ENCODE measurements at places on chromosomes 2 and 18.

GRCh38 chr18:10872304-10872703 is 277.1 kb downstream of the PIEZO2 start:
- DNase-seq, result no peak

DNA sequence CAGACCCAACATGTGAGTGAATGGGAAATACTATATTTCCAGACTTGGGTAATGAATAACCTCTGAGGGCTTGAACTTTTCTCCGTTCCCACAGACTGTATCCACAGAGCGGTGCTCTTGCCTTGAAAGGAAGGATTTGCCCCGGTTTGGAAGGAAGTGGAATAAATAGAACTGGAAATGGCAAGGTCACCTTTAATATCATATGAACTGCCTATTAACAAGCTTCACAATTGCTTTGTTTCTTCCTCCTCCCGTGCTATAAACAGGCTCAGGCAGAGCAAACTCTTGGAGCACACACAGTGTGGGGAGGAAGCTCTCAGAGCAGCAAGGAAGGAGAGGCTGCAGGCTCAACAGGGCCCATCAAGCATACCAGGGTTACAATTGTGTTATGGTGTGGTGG is 28.5 kb upstream of the DARS1 start:
- DNase-seq, result no peak

GRCh38 chr2:205850611-205851010 is 168.3 kb downstream of the NRP2 start:
- no peak for DNase-seq

- DNase-seq, result no peak
These were observed 47.4 kb upstream of the KIDINS220 start for GRCh38 chr2:8884812-8885211.

DNA sequence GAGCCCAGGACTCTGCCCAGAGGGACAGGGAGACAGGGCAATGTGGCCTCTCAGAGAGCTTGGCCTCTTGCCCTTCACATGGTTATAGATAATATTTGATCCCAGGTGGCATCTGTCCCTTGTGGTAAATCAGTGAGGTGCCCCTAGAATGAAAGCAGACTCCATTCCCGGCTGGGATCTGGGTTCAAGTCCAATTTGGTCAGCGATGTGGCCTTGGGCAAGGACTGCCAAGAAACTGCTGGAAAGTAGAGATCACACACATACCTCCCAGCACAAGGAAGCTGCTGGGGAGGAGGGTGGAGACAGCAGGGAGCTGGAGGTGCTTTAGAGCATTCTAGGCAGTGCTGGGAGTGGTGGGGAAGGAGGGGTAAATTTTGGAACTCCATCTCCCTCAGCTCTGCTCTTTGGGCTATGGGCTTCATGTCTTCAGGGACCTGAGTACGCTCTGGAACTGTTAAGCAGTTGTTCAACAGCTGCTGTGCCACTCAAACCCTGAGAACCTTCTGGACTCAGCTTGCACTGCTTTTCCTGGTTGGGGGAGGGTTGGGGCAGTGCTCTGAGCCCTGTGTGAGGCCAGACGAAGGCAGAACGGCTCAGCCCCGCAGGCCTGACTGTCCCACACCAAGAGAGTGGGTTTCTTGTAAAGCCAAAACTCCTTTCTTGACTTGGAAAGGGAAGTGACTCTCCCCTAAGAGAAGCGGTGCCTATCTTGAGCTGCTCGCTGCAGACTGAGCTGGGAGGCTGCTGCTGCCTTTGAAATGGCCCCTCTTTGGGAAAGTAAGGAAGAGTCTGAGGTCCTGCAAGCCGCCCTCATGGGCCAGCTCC is 23.0 kb downstream of the INPP5D start:
- DNase-seq, result no peak

DNA sequence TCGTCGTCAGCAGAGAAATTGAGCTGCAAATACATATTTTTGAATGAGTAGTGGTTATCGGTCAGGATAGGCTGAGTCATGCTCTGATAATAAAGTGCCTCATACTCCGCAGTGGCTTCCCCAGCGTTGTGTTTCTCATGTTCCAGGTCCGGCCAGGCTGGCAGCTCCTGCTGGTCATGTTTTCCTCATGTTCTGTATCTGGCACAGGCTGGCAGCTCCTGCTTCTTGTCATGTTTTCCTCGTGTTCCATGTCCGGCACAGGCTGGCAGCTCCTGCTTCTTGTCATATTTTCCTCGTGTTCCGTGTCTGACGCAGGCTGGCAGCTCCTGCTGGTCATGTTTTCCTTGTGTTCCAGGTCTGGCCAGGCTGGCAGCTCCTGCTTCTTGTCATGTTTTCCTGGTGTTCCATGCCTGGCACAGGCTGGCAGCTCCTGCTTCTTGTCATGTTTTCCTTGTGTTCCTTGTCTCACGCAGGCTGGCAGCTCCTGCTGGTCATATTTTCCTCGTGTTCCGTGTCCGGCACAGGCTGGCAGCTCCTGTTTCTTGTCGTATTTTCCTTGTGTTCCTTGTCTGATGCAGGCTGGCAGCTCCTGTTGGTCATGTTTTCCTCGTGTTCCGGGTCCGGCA is 148.9 kb downstream of the ATP9B start:
- DNase-seq, result no peak

DNA sequence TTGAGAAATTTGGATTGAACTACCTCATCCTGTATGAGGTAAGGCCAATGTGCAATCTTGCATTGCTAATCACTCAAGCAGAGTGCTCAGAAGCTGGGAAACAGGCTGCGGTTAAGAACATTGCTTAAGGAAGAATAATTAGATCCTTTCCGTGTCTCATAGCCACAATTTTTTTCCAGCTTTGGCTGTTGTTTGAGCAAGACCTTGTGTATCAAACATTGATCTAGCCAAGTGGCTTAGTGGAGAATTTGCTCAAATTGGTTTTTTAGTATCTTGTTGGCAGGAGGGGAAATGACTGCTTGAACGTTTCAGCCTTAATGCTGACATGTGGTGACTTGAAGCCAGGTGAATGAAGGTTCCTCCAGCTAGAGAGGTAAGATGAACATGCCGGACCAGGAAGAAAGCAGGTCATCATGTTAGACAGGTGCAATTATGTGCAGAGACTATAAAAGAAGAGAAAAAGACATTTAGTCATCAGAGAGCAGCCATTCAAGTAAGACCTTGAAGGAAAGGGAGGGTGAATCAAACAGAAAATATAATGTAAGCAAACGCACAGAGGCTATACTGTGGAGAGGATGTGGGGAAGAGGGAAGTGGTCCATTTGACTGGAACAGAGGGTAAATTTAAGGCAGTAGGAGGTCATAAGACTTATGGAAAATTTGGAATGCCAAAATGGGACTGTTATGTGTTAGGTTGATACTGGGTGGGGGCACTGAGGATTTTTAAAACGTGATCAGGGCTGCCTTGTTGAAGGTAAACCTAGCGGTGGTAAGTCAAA is 98.9 kb upstream of the CYP1B1 start:
- DNase-seq, result peak; percentile 88

DNA sequence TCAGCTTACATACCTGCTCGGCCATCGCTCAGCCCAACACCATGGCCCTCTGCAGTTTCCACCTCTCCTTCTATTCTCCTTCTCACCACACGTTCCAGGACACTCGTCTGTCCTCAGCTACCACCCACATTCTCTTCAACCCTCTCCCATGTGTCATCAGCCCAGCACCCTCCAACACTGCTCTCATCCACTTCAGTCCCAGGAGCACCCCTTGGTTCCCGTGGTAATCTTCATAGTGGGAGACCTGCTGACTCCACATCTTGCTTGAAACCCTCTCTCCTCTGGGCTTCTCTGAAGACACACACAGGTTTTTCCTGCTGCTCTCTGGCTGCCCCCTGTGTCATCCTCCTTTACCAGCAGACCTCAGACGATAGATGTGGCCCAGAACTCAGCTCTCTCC is 228.7 kb downstream of the GBX2 start:
- no peak for DNase-seq

DNA sequence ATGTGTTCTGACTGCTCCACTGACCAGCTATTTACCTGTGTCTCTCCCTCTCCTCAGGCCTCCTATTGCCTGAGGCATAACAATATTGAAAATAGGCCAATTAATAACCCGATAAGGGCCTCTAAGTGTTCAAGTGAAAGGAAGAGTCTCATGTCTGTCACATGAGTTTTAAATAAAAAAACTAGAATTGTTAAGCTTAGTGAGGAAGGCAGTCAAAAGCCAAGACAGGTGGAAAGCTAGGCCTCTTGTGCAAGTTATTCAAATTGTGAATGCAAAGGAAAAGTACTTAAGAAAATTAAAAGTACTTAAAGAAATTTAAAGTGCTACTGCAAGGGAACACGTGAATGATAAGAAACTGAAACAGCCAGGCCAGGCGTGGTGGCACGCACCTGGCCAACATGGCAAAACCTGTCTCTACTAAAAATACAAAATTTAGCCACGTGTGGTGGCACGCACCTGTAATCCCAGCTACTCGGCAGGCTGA is 44.9 kb upstream of the TAF4B start:
- no peak for DNase-seq

- DNase-seq, result no peak
These were observed 24.6 kb downstream of the INSIG2 start for GRCh38 chr2:118112771-118113334.

GRCh38 chr18:22170421-22171257 is 1.2 kb downstream of the GATA6 start:
- DNase-seq, result peak; percentile 59

DNA sequence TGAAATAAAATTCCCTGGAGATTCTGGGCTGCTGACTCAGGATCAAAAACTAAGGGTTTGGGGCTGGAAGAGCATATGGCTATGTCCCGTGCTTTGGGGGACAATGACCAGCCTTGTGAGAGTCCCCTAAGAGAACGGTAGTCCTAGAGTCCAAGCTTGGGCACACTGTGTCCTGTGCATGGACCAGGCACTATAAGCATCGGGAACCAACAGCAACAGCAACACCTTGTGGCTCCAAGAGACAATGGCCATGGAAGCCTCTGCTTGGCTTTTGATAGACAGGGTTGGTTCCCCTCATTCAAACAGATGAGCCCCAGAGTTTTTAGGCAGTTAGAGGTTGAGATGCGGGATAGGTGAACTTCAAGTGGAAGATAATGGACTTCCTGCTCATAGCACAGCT is 294.4 kb upstream of the CHAC2 start:
- no peak for DNase-seq
